Neural progenitor cell (in vitro differentiated cells): ENCODE measurements at places on chromosomes 6 and 20. TPM values are rescaled to one million over a fixed set of nuclear protein-coding genes. Genes with fewer than 3 reads are reported as not detected.

C4A gene
- 1.7 and 4.3 TPM in 2 replicates for total RNA-seq

B3GALT4 gene
- 1.1 and 2.1 TPM in 2 replicates for total RNA-seq

CNR1 gene
- total RNA-seq, result 0.26 and 0.34 TPM in 2 replicates

LY6G6D gene
- total RNA-seq, result 0.90 TPM in 1 of 2 replicates, not detected in the other
